ENCODE measurements at places on chromosomes 5 and 9.
A peak's percentile ranks its signal among the peaks of the same experiment; 100 is the strongest.

- no peak for DNase-seq
These were observed 131.3 kb downstream of the MACIR start for GRCh38 chr5:103389846-103390245.

DNA sequence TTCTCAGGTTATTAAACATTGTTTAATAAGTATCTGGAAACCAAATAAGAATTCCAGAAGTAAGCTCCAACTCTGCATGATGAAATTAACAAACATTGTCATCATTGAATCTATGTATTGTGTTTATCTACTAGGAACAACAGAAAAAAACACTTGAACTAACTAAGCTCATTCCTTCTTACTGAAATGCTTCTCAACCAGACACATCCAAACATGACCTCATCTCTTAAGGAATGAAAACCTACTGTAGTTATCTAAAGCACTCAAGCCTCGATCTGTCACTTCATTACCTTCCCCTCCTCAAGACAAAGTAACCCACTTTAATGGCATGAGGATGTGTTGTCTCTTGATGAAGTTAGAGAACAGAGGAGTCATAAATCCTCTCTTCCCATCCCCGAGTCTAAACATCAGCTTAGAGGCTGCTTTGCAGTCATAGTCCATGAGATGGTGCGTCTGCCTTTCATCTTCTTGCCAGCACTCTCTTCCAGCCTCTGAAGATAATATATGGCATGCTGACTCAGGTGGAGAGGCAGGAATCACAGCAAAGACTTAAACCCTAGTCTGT, 86.5 kb downstream of the CEMIP2 start:
- no peak for DNase-seq

DNA sequence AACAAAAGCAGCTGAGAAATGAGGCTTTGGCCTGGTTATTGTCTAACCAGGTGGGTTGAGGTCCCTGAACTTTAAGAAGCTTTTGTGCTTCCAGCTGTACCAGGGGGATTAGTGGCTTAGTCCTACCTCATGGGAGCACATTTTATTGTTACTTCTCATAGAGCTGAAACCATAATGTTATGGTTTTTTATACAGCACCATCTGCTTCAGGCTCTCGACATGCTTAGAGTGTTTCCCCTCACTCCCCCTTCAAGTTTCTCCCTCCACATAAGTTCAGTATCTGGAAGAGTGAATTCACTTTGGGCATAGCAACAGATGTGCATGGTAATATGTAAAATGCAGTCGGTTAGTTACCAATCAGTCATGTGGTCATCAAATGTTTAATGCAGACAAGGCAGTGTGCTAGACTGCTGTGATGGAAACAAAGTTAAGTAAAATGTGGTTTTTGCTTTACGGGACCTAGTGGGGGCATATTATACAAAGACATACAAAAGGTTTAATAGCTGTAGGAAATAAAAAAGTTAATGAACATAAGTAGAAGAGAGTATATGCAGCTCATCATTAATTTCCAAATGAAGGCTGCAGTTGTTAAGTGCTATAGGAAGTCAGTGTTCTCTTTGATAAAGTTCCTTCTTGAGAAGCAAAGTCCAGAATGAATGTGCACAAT, 95.9 kb upstream of the SPRY4 start:
- no peak for DNase-seq

DNA sequence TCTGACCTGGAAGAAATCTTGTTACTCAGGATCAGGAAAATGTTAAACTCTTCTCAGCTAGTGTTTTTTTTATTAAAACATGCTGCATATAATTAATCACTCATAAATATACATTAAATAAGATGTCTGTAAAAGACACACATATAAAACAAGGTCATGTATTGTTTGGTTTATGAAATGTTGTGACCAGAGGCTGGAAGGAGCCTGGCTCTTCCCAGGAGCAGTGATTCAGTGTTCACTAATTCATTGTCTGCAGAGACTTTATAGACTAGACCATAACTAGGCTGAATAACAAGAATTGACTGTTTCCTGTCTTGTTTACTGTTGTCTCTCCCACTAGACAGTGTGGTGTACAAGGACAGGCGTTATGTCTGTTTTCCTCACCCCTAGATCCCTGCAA, 49.1 kb upstream of the ANKRD55 start:
- DNase-seq = no peak

DNA sequence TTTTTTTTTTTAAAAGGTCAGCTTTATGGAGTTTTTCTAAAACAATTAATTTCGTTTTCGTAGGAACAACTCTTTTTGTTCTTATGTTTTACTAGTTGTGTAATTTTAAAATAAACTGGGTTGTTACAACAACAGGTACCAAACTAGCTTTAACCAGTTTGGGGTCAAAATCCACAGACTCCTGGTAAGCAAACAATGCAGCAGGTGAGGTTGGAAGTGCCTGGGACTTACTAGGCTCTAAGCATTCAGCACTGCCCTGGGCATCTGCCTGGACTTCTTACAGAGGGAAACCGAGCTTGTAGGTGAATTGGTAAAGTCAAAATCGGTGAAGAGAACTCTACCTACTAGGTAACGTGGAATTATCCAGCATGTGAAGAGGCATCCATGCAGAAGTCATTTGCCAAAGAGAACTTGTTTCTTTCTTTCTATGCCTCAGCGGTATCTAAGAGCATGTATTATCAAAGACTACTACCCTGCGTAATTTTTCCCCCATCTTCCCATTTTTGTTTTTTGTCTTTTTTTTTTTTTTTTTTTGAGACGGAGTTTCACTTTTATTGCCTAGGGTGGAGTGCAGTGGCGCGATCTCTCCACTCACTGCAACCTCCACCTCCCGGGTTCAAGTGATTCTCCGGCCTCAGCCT, 145.4 kb downstream of the KCTD16 start:
- no peak for DNase-seq

- no peak for DNase-seq
These were observed 670 bp upstream of the PURA start for GRCh38 chr5:140113180-140113698.

DNA sequence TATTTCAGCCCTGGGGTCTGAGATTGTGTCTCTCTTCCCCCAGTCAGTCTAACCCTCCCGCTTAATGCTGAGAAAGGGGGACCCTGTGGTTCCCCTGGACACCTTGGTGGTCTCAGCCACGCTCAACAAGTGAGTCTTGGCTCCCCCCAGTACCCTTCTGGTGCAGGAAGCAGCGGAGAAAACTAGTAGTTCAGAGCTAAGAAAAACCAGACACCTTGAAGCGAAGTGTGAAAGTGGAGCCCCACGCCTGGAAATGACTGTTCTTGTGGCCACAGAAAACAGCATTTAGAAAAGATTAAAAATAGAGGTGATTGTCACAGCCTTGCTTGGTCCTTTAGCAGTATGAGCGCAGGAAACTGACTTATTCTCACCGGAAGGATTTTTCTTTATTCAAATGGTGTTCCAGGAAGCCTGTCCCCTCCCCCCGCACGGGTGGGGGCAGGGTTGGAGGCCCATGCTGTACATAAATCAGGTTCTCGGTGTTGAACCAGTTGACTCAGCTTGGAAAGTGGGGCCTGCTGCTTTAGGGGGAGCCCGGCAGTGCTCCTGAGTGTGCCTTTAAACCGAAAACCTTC, 8.1 kb downstream of the ARPC5L start:
- peak; percentile 61 for DNase-seq

GRCh38 chr9:33820231-33820745, 3.3 kb downstream of the UBE2R2 start:
- no peak for DNase-seq

DNA sequence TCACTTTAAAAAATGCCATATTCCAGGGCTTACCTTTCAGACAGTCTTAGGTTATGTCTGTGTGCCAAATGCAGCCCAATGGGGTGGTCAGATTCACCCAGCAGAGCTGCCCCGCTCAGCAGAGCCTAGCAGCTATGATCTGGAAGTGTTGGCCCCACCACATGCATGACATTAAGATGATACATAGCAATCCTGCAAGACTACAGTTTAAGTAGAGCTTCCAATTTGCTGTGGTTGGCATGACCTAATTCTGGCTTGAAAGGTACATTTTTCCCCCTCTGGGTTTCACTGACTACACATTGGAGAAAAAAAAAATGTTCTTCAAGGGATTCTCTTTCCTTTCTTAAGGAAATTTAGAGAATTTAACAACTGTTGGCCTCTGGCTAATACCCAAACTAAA, 22.5 kb downstream of the MEF2C start:
- no peak for DNase-seq

GRCh38 chr5:135826994-135827671, 7.3 kb upstream of the SLC25A48 start:
- no peak for DNase-seq

- DNase-seq = no peak
These were observed 124.9 kb upstream of the ZNF608 start for GRCh38 chr5:124871303-124871702.

- no peak for DNase-seq
These were observed 542.9 kb downstream of the EFNA5 start for GRCh38 chr5:107127878-107128277.

- DNase-seq = no peak
These were observed 128.1 kb upstream of the NUDT12 start for GRCh38 chr5:103690676-103691075.

DNA sequence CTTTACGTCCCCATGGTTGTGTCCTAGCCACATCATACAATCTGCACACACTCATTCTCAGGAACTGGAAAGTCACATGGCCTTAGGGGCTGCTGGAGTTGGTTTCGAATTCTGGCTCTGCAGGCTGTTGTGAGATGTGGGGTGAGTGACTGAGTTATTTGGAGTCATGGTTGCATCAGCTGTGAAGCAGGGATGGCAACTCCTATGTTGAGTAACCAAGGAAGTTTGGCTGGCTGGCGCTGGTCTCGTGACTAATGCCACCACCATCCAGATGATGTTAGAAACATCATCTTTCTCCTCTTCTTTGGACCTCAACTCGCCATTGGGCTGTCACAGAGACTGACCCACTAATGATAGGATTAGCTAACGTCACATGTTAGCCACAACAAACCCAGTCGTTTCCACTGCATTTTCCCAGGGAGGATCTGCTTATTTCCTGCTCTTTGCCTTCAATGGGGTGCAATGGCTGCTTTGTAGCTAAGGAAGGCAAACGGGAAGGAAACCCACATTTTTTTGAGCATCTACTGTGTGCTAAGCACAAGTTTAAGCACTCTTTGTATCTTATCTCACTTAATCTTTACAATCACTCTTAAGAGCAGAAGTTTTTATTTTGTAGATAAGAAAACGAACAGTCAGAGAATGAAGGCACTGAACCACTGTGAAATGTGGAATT, 78.1 kb upstream of the UBTD2 start:
- peak; percentile 55 for DNase-seq

DNA sequence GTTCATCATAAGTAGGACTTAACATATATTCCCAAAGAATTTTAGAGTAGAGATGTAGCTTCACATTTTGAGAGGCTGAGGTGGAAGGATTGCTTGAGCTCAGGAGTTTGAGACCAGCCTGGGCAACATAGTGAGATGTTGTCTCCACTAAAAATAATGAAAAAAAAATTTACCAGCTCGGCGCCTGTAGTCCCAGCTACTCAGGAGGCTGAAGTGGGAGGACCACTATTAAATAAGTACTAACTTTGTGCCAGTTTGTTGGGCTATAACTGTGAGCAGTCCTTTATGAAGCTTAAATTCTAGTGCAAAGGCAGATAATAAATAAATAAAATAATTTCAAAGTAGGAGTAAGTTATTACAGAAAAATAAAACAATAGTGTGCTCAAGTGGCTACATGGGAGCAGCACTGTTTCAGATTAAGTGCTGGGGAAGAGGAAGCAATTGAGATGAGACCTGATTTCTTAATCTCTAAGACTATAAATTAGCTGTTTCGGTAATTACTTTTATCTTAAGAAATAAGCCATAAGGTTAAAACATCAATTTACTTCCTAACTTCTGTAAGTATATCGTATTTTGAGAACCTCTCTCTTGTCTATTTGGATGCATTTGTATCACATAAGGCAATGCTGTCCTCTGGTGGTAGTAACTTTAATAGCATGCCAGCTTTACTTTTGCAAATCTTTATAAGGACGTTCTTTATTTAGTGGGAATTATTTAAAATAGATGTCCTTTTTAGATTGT, 98.9 kb downstream of the CSNK1G3 start:
- peak; percentile 17 for DNase-seq

- DNase-seq = no peak
These were observed 703.9 kb downstream of the EFNA5 start for GRCh38 chr5:106966686-106967315.
